ENCODE measurements at places on chromosomes 3 and 15.

DNA sequence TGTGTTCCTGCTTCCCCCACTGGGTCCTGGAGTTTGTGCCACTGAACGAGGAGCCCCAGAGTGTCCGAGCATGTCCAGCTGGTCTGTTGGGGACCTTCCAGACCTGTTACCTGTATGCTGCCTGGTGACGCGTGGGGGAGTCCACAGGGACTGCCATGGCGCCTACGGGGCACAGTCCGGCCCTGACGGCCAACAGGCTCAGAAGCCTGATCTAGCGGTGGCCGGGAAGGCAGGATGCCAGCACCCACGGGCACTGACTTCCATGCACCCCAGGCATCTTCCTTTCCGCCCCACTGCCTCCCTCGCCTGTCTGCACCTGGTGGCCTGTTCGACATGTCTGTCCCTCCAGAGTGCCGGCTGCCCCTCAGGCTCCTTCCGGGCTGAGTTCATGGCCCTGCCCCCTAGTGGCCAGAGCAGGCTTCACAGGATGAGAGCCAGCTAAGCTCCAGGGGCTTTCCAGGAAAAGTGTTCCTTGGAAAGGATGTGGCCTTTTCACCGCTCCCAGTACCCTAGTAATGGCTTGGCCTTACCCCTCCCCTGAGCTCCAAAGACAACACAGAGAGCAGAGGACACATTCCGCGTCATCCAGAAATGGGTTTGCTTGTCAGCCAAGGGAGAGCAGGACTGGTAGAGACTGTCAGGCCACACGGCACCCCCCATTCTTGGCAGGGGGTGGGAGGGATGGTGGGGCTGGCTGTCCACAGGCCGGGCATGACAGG lies 35.7 kb downstream of the NGRN start:
- DNase-seq, result peak; percentile 49

GRCh38 chr3:17404548-17404947 lies 337.9 kb downstream of the TBC1D5 start:
- no peak for DNase-seq

DNA sequence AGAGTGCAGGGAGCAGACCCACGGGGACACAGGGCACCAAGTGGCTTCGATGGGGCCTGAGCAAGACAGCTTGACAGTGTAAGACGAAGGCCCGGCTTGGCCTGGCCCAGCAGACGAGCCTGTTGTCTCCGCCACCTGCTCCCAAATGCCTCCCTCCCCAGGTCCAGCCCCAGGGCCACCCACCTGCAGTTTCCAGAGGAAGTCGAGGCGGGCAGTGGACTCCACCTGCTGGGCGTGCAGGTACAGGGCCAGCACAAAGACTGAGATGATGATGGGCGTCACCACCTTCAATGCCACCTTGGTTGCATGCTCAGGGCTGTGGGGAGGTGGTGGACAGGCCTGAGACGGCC lies 94.1 kb downstream of the SEC22A start:
- DNase-seq, result no peak

DNA sequence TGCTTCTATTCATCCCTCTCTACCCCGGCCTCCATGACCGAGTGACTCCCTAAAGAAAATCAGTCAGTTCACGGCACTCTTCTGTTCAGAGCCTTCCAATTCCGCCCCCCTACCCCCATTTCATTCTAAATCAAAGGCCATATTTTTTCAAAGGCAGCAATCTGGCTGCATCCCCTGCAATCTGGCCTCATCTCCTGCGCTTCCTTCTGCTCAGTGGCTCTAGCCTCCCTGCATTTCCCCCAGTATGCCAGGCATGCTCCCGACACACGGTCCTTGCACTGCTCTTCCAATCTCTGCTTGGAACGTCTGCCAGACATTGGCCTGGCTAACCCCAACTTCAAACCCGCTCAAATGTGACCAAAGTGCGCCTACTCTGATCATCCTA lies 67.7 kb downstream of the EXOG start:
- DNase-seq, result no peak

- no peak for DNase-seq
These were observed 9.1 kb upstream of the SCG3 start for GRCh38 chr15:51672155-51672687.

- DNase-seq, result no peak
These were observed 50.4 kb downstream of the TFDP2 start for GRCh38 chr3:142098964-142099363.

GRCh38 chr3:114758831-114759699 lies 388.0 kb downstream of the ZBTB20 start:
- no peak for DNase-seq

DNA sequence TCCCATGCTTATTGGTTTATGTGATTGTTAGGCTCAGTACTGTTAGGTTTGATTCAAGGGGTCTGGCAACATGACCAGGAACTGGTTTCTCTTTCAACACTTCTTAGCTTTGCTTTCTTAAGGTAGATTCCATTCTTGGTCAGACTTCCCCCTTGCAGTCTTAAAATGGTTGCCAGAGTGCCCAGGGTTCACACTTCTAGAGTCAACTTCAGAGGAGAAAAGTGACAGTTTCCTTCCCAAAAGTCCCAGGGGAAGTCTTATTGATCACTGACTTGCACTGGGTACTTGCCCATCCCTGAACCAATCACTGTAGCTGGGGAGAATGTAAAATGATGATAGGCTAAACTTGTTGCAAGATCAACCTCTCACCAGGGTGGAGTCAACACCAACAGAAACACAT lies 14.1 kb downstream of the MGLL start:
- DNase-seq, result no peak

DNA sequence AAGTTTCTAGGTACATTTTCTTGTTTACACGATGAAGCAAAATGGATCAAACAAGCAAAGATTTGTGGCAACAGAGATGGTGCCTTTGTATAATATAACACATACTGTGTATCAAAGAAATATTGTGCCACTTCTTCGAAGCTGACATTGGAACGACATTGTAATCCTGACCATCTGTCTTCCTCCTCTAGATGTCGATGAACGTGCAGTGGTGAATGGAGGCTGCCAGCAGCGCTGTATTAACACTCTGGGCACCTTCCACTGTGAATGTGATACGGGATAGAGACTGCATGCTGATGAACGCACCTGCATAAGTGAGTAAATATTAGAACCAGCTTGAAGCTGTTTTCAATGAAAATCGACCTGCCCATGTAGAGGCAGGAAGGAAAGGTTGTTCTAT lies 613.3 kb upstream of the GOLIM4 start:
- DNase-seq, result no peak

- DNase-seq, result no peak
These were observed 12.3 kb upstream of the MFSD1 start for GRCh38 chr3:158789592-158789991.

DNA sequence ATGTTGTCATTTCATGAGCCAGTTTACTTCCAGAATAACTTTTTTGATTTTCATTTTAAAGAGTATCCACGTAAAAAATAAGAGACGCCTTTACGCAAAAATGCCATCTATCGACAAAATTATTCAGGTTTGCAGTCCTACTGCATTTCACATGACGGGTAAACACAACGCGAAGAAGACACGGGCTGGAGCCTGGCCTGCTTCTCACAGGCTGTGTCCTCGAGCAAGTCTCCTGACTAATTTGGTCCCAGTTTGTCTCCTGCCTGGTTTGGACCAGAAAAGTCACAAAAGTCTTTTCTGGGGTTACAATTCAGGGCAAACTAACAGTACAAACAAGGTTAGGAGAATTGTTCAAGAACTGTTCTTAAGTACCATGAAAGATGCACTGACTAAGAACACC lies 51.7 kb downstream of the CHSY1 start:
- no peak for DNase-seq

- no peak for DNase-seq
These were observed 176.5 kb downstream of the THSD4 start for GRCh38 chr15:71291723-71292122.

DNA sequence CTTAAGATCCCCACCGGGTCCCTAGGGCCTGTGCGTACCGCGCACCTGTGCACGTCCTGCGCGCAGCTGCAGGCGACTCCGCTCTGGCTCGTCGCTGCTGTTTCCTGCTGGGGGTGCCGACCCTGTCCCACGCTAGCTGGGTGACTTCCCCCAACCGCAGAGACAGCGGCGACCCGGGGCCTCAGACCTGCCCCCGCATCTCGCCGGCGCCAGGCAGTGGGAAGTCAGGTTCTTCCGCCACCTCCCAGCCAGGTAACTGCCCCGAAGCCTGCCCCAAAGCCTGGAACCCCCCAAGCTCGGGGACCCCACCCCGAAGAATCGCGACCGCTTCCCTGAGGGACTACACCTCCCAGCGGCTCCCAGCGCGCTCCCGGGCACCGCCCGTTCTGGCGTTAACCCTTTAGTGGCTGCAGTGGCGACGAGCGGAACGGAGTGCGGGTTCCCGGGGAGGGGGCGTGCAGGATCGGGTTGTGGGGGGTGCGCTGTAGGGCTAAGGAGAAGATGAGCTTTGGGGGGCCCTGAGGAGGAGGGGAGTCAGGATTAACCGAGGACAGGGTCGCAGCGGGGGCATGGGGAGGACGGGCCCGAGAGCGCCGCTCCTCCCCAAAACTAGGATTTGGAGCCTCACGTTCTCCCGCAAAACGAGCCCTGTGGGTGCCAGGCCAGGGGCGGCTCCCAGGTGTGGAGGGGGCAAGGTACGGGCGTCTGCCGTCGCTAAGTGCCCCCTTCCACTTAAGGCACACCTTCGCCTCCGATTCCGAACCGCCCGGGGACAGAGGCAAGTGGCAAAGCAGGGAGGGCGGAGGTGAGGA lies 589 bp downstream of the NEIL1 start:
- no peak for DNase-seq

DNA sequence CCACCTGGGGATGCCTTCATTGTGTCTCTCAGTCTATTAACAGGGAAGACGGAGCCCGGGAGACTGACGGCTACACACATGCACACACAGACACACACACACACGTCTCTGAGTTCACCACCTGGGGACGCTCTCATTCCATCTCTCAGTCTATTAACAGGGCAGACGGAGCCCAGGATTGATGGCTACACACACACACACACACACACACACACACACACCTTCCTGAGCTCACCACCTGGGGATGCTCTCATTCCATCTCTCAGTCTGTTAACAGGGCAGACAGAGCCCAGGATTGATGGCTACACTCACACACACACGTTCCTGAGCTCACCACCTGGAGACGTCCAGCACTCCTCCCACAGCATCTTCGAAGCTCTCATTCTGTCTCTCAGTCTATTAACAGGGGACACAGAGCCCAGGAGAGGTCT lies 143.9 kb downstream of the OR4M2 start:
- DNase-seq, result no peak

DNA sequence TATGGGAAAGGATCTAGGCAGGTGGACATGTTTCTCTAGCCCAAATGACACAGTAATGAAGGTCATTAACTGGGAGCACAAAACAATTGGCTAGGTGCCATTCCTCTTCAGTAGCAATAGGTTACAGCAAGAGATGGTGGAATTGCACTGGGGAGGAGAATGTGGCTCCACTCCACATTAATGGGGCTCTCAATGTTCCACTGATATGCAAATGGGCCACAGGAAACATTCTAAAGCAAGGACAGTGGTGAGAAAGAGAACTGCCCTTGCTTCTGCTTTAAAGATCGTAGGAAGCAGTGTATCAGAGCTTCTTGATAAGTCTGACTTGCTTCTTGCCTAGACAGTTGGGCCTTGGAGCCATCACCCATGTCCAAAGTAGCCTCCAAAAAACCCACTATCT lies 271.4 kb upstream of the PPP2R3A start:
- DNase-seq, result no peak

DNA sequence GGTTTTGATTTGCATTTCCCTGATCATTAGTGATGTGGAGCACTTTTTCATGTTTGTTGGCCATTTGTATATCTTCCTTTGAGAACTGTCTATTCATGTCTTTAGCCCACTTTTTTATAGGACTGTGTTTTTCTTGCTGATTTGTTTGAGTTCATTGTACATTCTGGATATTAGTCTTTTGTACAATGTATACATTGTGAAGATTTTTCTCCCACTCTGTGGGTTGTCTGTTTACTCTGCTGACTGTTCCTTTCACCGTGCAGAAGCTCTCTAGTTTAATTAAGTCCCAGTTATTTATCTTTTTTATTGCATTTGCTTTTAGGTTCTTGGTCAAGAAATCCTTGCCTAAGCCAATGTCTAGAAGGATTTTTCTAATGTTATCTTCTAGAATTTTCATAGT lies 91.1 kb upstream of the ATP11B start:
- no peak for DNase-seq

GRCh38 chr3:66588340-66588847 lies 87.6 kb upstream of the LRIG1 start:
- no peak for DNase-seq

DNA sequence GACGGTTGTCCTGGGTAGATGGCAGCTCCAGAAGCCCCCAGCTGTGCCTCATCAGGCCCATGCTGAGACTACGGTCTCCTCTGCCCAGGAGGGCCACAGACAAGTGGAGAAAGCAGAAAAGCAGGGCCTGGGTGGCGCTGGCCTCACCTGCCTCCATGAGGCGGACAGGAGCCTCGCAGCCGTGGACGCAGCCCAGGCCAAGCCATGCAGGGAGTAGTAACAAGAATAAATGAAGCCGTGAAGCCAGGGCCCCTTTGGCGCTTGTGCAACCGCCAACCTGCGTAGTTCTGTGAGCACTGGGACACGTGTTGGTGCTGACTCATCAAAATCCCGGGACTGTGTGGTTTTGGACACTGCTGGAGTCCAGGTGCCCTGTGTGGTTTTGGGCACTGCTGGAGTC lies 12.3 kb upstream of the MUC4 start:
- no peak for DNase-seq
